Heart right ventricle (tissue), 16 donors: ENCODE measurements at places on chromosomes 12 and 14. TPM values are rescaled to one million over a fixed set of nuclear protein-coding genes. Genes with fewer than 3 reads are reported as not detected.

The ENDOU gene
- polyA plus RNA-seq = 0.26 TPM

The ITPK1 gene
- 47.1 TPM for polyA plus RNA-seq

The PROX2 gene
- not detected for polyA plus RNA-seq

The RBP5 gene
- polyA plus RNA-seq = 0.66 TPM

The AMN gene
- polyA plus RNA-seq = 0.17 TPM

The PLA2G1B gene
- 0.22 TPM for polyA plus RNA-seq

The KRT77 gene
- polyA plus RNA-seq = not detected
